ENCODE measurements at places on chromosomes 11 and 22.

DNA sequence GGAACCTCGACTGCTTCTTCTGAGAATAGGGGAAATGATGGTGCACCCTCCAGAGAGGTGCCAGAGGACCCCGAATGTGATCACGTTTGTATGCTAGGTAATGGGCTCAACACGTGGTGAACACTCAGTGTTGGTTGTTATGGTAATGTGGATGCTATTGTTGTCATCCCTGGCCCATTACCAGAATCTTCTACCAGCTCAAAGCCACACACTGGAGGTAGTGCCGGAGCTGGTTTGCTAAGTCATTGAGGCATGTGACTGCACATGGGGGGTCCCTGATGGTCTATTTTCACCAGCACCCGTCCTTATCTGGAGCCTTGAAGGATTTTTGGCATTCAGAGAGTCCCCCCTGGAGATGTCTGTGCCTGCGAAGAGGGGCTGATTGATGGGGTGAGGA is 119.1 kb upstream of the CD82 start:
- H3K4me1 ChIP-seq = peaks cover 5% of the 10 kb centered on the region
- no peak for DNase-seq
- H3K36me3 ChIP-seq = no peaks in the 10 kb centered on the region
- H3K27ac ChIP-seq = no peak overlapping the region
- H3K4me3 ChIP-seq = no peak overlapping the region
- no peaks in the 10 kb centered on the region for H3K27me3 ChIP-seq

GRCh38 chr22:41568811-41569210 is 8.0 kb downstream of the CSDC2 start:
- no peaks in the 10 kb centered on the region for H3K36me3 ChIP-seq
- no peak overlapping the region for H3K27ac ChIP-seq
- H3K4me3 ChIP-seq = no peak overlapping the region
- no peaks in the 10 kb centered on the region for H3K27me3 ChIP-seq
- no peak for DNase-seq
- H3K4me1 ChIP-seq = no peaks in the 10 kb centered on the region

DNA sequence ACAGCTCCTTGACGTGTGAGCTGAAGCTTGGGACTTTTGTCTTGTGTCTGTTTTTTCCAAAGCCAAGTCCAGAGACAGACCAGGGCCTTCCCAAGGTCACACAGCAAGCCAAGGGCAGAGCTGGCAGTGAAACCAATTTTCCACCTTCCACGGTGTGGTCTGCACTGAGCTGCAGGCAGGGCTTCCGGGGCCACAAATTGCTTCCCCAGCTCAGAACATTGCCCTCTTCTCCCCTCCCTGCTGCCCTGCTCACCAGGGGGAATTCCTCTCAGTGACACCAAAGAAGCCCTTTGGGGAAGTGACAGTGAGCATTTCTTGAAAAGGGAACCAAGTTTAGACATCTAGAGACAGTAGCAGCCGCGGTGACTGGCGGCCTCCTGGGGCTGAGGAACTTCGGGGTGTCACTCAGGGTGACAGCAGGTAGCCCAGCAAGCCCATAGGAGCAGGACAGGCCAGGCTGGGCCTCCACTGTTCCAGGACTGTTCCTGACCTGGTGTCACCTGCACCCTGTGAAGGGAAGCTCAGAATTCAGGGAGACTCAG is 9.2 kb downstream of the FXYD2 start:
- no peaks in the 10 kb centered on the region for H3K36me3 ChIP-seq
- peaks cover 13% of the 10 kb centered on the region for H3K4me1 ChIP-seq
- no peak for DNase-seq
- H3K27me3 ChIP-seq = no peaks in the 10 kb centered on the region

DNA sequence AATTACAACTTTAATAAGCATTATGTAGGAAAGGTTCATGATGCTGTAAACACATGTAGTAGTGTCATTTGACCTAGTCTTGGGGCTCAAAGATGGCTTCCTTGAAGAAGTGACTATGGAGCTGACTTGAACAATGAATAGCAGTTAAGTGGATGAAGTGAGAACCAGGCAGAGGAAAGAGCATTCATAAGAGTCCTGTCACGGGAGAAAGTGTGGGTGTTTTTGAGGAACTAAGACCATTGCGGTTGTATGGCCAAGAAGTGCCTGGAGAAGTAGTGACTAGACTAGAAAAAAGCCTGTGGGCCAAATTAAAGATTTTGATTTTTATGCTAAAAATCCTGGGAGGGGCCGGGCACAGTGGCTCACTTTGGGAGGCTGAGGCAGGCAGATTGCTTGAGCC is 7.2 kb upstream of the IL18BP start:
- H3K36me3 ChIP-seq = peaks cover 9% of the 10 kb centered on the region
- no peaks in the 10 kb centered on the region for H3K27me3 ChIP-seq
- no peaks in the 10 kb centered on the region for H3K4me1 ChIP-seq
- H3K27ac ChIP-seq = no peak overlapping the region

GRCh38 chr11:128901653-128902514 is 10.7 kb downstream of the KCNJ5 start:
- peak; percentile 65 for DNase-seq
- H3K27ac ChIP-seq = no peak overlapping the region
- peak overlapping the region; percentile 68 for H3K4me3 ChIP-seq
- peaks cover 37% of the 10 kb centered on the region for H3K4me1 ChIP-seq
- H3K36me3 ChIP-seq = no peaks in the 10 kb centered on the region
- peaks cover 94% of the 10 kb centered on the region for H3K27me3 ChIP-seq

DNA sequence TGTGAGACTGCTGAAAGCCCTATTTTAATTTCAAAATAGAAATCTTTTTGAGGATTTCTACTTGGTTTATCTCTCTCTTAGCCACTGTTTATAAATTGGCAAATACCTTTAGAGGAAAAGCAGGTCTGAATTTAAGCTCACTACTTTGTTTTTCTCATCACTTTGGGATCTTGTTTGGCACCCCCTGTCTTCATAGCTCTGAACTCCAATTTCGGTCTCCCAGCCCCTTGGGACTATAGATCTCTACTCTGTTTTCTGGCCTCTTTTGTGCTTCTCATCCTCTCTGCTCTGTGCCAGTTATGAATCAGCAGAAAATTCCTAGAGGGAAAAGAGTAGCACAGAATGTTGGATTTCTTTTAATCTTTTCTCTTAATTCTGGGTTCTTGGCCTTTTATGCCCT is 118.3 kb downstream of the CYP2R1 start:
- H3K27ac ChIP-seq = no peak overlapping the region
- peak; percentile 80 for DNase-seq
- no peaks in the 10 kb centered on the region for H3K27me3 ChIP-seq
- H3K4me3 ChIP-seq = no peak overlapping the region
- no peaks in the 10 kb centered on the region for H3K4me1 ChIP-seq

GRCh38 chr11:34387653-34388052 is 29.8 kb upstream of the ABTB2 start:
- no peak overlapping the region for H3K27ac ChIP-seq
- H3K27me3 ChIP-seq = no peaks in the 10 kb centered on the region
- H3K36me3 ChIP-seq = no peaks in the 10 kb centered on the region
- DNase-seq = no peak
- no peaks in the 10 kb centered on the region for H3K4me1 ChIP-seq
- no peak overlapping the region for H3K4me3 ChIP-seq

DNA sequence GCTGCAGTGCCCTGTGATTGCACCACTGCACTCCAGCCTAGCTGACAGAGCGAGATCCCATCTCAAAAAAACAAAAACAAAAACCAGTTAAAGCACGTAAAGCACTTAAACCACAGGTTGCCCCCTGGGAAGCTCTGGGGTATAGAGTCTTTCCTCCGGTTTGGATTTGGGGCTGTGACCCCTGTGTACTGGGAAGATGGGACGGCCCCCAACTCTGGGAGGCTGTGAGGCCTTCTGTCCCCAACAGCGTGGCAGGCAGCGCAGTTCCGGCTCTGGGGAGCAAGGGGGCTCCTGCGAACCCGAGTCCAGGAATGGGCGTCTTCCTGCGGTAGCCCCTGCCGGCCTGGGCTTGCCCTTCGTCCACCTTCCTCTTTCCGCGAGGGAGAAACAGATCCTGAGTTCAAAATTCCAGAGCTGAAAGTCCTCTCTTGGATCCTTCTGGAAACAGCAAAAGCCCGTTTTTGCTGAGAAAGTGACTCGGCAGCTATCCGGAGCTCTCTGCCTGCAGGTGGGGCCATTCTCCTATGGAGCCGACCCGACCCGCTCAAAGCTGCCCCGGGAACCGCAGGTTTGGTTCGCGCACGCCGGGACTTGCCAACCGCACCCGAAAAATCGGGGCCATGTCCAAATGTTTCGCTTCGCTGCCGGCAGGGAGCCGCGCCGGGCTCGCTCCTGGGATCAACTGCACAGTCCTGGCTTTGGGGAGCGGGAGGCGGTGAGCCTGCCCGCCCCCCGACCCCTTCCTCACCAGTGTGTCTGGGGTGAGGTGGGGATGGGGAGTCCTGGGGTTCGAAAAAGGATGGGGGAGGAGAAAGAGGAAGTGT is 36.3 kb upstream of the POLA2 start:
- H3K36me3 ChIP-seq = peaks cover 8% of the 10 kb centered on the region
- H3K4me3 ChIP-seq = peak overlapping the region; percentile 88
- H3K27ac ChIP-seq = peak overlapping the region; percentile 85
- DNase-seq = peak; percentile 88
- H3K27me3 ChIP-seq = no peaks in the 10 kb centered on the region
- H3K4me1 ChIP-seq = peaks cover 14% of the 10 kb centered on the region

GRCh38 chr11:9662273-9662672 is 1.6 kb upstream of the SWAP70 start:
- H3K36me3 ChIP-seq = no peaks in the 10 kb centered on the region
- no peak overlapping the region for H3K4me3 ChIP-seq
- no peak overlapping the region for H3K27ac ChIP-seq
- H3K4me1 ChIP-seq = peaks cover 8% of the 10 kb centered on the region

DNA sequence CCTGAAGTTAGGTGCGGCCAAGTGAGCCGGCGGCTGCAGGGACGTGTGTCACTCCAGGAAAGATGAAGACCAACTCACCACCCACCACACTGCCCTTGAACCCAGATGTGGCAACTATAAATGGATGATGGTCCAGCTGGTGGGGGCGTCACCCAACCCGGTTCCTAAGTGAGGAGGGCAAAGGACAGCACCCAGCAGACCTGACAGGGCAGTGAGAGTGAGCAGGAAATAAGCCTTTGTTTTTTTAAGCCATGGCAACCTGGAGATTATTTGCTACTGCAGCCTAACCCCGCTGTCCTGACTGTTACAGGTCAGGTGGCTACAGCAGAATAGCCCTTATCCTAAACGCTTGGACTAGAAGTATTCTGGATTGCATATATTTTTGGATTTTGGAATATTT is 228.9 kb downstream of the CTTN start:
- H3K27me3 ChIP-seq = no peaks in the 10 kb centered on the region
- H3K4me1 ChIP-seq = no peaks in the 10 kb centered on the region

- peaks cover 43% of the 10 kb centered on the region for H3K4me1 ChIP-seq
- peaks cover 14% of the 10 kb centered on the region for H3K27me3 ChIP-seq
- no peak overlapping the region for H3K27ac ChIP-seq
- no peak overlapping the region for H3K4me3 ChIP-seq
- DNase-seq = no peak
Observed at GRCh38 chr22:42363892-42364291, 68.3 kb downstream of the NFAM1 start.

DNA sequence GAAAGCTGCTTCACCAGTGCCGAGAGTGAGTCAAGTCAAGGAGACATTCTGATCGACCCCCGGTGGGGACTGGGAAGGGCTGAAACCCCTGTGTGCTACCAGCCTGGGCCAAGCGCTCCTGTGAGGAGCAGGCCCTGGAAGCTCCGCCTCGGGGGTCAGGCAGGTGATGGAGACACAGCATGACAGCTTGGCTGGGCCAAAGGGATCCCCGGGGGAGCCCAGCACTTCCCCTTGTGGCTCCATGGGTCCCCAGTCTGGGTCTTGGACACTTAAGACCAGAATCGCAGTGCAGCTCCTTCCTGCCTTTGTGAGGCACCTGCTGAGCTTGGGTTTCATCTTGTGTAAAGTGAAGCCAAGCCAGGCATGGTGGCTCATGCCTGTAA is 89.2 kb downstream of the MORC2 start:
- H3K4me1 ChIP-seq = no peaks in the 10 kb centered on the region
- H3K4me3 ChIP-seq = no peak overlapping the region
- no peaks in the 10 kb centered on the region for H3K36me3 ChIP-seq
- no peaks in the 10 kb centered on the region for H3K27me3 ChIP-seq
- no peak for DNase-seq
- H3K27ac ChIP-seq = no peak overlapping the region

DNA sequence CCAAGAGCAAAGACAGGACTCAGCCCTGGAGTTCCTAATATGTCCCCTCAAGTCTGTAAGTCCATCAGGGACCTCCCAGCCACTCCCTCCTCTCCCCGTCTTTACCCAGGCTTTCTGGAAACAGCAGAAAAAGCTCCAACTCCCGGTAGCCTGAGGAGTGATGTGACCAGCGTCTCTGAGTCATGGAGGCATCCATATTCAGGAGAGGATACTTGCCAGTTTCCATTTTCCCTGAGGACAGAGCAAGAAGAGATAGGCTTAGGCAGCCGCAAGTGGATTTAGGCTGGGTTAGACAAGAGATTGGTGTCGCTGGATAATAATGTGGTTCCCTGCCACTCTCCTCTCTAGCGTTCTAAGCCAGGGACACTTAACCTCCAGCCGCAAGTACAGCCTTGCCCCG is 206.6 kb downstream of the GRIK4 start:
- no peaks in the 10 kb centered on the region for H3K36me3 ChIP-seq
- H3K4me1 ChIP-seq = peaks cover 22% of the 10 kb centered on the region
- no peak overlapping the region for H3K4me3 ChIP-seq
- H3K27me3 ChIP-seq = no peaks in the 10 kb centered on the region
- H3K27ac ChIP-seq = no peak overlapping the region

GRCh38 chr22:40401532-40401931 is 31.1 kb downstream of the SGSM3 start:
- H3K4me1 ChIP-seq = no peaks in the 10 kb centered on the region
- no peaks in the 10 kb centered on the region for H3K36me3 ChIP-seq
- no peak for DNase-seq
- H3K4me3 ChIP-seq = no peak overlapping the region
- H3K27me3 ChIP-seq = no peaks in the 10 kb centered on the region

GRCh38 chr22:36257308-36257707 is 4.4 kb downstream of the APOL1 start:
- DNase-seq = no peak
- H3K27ac ChIP-seq = no peak overlapping the region
- peaks cover 21% of the 10 kb centered on the region for H3K4me1 ChIP-seq
- H3K36me3 ChIP-seq = no peaks in the 10 kb centered on the region
- no peak overlapping the region for H3K4me3 ChIP-seq

GRCh38 chr22:47564651-47565434 is 802.4 kb downstream of the TBC1D22A start:
- no peak overlapping the region for H3K27ac ChIP-seq
- no peak for DNase-seq
- H3K36me3 ChIP-seq = peaks cover 4% of the 10 kb centered on the region
- H3K4me1 ChIP-seq = no peaks in the 10 kb centered on the region
- H3K27me3 ChIP-seq = no peaks in the 10 kb centered on the region
